ENCODE measurements at places on chromosomes 16 and 17. TPM values are rescaled to one million over a fixed set of nuclear protein-coding genes. Genes with fewer than 3 reads are reported as not detected.

GRCh38 chr17:29116804-29117753, 63.1 kb downstream of the MYO18A start:
- peak; percentile 88 for DNase-seq
- no peaks in the 10 kb centered on the region for H3K36me3 ChIP-seq
- peaks cover 8% of the 10 kb centered on the region for H3K4me1 ChIP-seq
- H3K27me3 ChIP-seq = no peaks in the 10 kb centered on the region
- no peak overlapping the region for H3K4me3 ChIP-seq

- no peak overlapping the region for H3K27ac ChIP-seq
- no peak overlapping the region for H3K4me3 ChIP-seq
- no peaks in the 10 kb centered on the region for H3K27me3 ChIP-seq
- DNase-seq = no peak
Measured at GRCh38 chr16:56354016-56354415, 71.3 kb downstream of the AMFR start.

GRCh38 chr16:70804153-70804733, 3.3 kb upstream of the VAC14 start:
- no peak overlapping the region for H3K27ac ChIP-seq
- H3K4me1 ChIP-seq = peaks cover 6% of the 10 kb centered on the region
- no peaks in the 10 kb centered on the region for H3K36me3 ChIP-seq
- peaks cover 79% of the 10 kb centered on the region for H3K27me3 ChIP-seq

DNA sequence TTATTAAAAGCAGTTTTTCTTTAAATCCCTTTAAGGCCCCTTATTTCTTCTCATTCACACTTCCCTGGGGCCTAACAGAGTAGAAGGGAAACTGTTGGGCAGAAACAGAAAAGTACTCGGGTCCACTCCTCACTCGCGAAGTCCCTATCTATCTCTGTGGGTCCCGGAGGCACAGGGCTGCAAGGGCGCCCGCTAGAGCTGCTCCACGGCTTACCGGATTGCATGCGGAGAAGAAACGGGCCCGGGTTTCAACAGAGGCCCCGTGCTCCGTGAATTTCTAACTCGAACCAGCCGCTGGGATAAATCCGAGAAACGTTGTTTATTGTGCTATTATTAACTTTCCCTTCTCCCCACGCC, 4.3 kb downstream of the CBLN1 start:
- H3K27me3 ChIP-seq = peaks cover 94% of the 10 kb centered on the region
- no peak overlapping the region for H3K4me3 ChIP-seq
- peaks cover 48% of the 10 kb centered on the region for H3K4me1 ChIP-seq
- peak; percentile 46 for DNase-seq

- DNase-seq = no peak
- no peaks in the 10 kb centered on the region for H3K4me1 ChIP-seq
- H3K27ac ChIP-seq = no peak overlapping the region
- H3K4me3 ChIP-seq = no peak overlapping the region
- no peaks in the 10 kb centered on the region for H3K27me3 ChIP-seq
Measured at GRCh38 chr16:35795361-35796029, 2336.1 kb downstream of the TP53TG3F start.

DNA sequence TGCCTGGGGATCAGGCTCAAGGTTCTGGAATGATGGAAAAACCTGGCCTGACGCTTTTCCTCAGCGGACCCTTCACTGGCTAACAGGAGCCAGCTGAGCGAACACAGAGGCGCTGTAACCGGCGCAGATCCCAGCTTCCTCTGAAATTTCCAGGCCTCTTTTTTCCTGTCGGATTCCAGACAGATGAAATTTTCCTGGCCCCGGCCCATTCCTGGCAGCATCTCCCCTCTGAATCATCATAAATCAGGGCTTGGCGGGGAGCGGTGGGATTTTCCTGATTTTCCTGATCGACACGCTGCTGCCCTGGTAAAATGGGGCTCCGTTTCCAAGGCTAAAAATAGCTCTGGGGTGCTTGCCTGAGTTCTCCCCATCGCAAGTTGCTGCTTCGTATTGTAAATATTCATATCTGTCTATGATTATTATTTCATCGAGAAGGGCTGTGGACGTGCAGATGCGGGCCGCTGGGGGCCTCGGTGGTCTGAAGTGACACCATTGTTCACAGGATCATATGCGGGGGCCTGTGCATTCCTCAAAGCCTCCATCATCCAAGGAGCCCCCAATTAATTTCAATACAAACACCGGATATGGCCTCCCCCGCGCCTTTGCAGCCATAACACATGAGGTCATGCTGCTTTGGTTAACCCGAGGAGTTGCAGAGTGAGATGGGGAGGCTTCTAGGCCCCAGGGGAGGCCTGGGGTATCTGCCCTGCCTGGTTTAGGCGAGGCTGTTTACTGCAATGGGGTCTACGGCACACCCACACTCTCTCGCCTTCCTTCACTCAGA, 45.8 kb upstream of the ETV4 start:
- no peaks in the 10 kb centered on the region for H3K36me3 ChIP-seq
- no peaks in the 10 kb centered on the region for H3K27me3 ChIP-seq
- H3K4me1 ChIP-seq = peaks cover 3% of the 10 kb centered on the region
- no peak overlapping the region for H3K4me3 ChIP-seq
- no peak overlapping the region for H3K27ac ChIP-seq

Gene LYRM9
- total RNA-seq = 25.5 TPM
